ENCODE measurements at places on chromosomes 7 and 10.

- no peak for DNase-seq
These were observed 323.1 kb downstream of the TFEC start for GRCh38 chr7:115707258-115708012.

- DNase-seq, result no peak
These were observed 16.0 kb upstream of the DLX6 start for GRCh38 chr7:96989241-96989858.

DNA sequence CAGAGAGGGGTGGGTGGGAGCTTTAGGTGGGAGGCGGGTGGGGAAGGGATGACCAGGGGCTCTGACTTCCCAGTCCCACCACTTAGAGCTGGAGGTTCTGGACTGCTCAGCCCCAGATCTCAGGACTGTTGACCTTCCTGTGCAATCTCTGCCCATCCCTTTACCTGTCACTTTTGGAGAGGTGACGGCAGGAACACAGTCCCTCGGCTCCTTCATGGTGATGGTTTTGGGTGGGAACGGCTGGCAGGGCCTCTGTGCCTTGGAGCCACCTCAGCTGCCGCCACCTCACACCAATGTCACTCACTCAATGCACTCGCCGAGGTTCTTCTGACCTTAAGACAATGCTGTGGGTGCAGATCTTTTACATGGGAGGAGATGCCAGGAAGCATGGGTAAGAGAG lies 49.0 kb downstream of the TMEM270 start:
- DNase-seq, result no peak

DNA sequence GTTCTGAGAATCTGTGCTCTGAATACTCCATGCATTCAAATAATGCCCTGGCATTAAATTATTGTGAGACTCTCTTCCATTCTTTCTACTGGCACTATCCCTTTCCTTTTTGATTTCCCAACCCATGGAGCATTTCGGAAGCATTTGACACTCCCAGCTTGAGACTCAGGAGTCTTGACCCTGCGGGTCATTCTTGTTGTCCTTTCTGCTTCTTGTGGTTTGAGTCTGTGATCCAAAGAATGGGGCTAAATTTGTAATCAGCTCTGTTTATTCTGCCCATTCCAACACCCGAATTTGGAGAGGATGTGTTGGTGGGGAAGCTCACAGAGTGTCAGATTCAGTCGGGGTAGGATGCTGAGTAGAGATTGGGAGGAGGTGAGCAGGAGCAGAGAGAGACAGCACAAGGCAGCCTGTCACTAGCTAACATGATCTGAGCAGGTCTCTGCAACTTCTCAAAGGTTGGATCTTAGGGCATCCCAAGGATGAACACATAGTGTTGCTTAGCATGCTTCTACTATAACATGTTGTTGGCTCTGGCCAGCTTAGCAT lies 80.4 kb upstream of the BMPER start:
- DNase-seq, result no peak

GRCh38 chr7:72152161-72153131 lies 259.7 kb downstream of the CALN1 start:
- no peak for DNase-seq

DNA sequence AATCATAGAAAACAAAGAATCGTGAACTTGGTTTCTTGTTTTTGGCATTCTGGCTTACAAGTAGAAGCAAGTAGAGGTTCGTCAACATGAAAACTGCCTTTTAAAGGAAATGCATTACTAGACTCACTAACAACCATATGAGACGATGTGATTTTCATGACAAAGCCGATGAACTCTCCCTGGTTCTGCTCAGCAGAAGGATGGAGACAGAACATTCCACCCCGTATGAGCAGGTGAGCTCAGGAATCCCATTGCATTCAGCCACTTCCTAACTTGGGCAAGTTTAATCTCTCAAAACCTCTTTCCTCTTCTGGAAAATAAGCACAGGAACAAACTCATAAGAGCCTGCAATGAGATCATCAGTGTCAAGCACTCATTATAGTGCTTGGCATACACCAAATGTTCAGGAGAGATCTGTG lies 57.4 kb upstream of the SVIL start:
- DNase-seq, result no peak

DNA sequence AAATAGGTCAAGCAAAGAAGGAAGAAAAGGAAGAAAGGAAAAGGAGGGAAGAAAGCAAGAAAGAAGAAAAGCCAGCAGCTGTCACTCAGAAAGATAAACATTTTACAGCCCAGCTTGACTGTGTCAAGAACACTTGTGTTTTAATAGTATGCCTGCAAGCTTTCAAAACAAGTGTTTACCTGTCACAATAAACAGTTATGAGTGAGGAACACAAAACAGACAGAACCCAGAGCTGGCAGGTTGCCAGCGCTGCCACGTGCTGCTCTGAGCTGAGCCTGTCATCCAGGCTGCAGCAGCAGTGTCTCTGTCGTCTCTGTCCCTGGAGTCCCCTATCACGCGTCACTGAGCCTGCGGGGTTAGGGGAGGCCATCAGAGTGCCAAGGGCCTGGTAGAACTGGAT lies 827.6 kb upstream of the AUTS2 start:
- DNase-seq, result no peak

DNA sequence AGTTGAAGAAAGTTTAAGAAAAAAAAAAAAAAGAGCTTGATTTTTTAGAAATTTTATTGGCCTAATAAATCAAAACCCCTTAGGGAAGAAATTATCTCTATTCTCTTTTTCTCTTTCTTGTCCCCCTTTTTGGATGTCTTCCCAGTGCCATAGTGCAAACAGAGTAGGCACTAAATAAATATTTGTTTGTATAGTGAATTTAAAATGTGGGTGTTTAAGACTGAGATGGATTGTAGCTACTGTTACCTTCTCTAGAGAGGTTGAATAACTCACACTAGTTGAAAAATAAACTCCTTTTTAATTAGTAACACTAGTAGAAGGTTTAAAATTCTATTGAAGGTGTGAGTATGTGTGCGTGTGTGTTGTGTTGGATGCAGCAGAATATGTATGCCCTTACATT lies 783.8 kb downstream of the NXPH1 start:
- no peak for DNase-seq

- no peak for DNase-seq
These were observed 266.0 kb downstream of the AUTS2 start for GRCh38 chr7:69864274-69864673.

DNA sequence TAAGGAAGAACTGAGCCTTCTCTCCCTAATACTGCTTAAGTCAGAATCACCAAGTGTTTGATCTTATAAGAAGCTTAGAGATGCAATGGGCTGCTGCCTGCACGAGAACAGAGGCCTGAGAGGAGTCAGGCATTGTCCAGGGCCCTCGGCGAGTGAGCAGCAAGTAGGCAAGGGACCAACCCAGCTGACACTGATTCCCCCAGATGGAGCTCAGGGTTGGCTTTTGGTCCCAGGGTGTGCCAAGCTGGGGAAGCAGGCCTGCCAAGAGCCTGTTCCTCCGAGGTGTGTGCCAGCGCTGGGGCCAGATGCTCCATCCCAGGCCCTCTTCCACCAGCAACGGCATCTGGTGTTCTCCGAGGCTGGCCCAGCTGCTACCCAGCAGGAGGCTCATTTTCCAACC lies 222.0 kb upstream of the ZMIZ1 start:
- no peak for DNase-seq

DNA sequence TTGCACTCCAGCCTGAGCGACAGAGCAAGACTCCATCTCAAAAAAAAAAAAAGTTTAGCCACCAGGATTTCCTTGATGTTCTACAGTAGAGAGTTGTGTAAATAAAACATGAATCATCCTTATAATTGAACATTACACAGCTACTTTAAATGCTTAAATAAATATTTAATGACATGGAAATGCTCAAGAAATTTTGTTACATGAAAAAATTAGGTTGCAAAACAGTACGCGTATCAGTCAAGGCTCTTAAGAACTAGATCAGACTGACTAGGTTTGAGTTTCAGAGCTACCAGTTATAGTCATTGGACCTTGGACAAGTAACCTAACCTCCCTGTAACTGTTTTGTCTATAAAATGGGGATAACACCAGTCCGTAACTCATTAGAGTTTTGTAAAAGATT lies 38.7 kb upstream of the GSAP start:
- no peak for DNase-seq

DNA sequence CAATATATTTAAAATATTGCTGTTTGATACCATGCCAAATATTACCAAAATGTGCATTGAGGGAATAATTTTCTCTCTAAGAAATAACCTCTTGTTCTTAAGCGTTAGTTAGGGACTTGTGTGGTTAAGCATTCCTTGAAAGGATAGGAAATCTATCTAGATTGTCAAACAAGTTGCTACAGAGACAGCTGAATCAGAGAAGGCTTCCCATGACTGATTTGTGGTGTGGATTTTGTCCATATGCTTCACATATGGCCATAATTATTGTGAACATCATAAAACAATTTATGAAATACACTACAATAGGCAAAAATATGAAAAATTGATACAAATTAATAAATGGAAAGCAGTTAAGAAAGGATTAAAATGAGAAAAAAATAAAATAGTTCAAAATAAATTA lies 96.3 kb downstream of the GNAT3 start:
- no peak for DNase-seq

- peak; percentile 46 for DNase-seq
These were observed 69.3 kb downstream of the AP3M1 start for GRCh38 chr10:74081192-74081803.

DNA sequence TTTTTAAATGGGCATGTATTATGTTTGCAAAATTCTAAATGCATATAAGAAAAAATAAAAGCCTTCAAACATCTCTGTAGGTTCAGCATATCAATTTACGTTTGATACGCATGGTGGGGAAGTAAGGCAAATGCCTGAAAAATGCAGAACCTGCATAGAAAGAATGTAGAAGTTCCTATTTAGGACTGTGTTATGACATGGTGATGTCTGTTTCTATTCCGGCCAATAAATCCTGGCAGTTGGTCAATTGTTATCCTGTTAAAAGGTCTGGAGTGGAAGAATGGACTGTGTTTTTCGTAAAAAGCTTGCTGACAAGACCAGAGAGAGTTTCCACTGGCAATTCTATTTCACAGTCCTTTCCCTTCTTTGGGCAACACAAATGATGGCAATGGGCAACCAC lies 49.6 kb upstream of the CAV2 start:
- no peak for DNase-seq

DNA sequence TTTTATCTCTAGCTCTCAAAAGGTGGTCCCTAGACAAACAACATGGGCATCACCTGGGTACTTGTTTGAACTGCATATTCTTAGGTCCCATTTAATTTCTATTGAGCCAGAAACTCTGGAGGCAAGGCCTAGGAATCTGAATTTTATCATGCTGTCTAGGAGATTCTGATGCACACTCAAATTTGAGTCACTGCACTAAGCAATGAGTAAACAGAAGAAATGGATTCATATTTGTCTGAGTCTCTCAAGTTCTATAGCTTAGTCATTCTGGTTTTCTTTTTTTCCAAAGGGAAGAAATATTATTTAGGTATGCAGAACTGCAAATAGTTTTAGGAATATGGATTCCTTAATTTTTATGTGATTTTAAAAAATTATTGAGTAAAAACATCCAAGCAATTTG lies 185.5 kb downstream of the SEMA3A start:
- no peak for DNase-seq

DNA sequence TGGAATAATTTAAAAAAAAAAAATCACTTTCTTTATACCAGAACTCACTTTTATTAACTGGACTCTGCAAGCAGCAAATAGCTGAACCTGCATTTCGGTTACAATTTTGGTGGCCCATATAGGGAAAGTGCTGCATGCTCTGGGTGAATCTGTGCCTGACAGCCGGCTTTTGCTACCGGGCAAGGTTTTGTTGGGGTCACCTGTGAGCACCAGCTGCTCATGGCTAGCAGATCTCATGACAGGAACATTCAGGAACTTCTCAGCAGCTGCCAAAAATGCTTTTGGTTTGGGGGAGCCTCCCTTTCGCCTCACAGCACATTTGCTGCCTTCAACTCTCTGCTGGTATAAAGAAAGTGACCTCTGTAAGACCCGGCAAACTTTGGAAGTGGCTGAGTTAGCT lies 13.2 kb upstream of the CREB3L2 start:
- no peak for DNase-seq

DNA sequence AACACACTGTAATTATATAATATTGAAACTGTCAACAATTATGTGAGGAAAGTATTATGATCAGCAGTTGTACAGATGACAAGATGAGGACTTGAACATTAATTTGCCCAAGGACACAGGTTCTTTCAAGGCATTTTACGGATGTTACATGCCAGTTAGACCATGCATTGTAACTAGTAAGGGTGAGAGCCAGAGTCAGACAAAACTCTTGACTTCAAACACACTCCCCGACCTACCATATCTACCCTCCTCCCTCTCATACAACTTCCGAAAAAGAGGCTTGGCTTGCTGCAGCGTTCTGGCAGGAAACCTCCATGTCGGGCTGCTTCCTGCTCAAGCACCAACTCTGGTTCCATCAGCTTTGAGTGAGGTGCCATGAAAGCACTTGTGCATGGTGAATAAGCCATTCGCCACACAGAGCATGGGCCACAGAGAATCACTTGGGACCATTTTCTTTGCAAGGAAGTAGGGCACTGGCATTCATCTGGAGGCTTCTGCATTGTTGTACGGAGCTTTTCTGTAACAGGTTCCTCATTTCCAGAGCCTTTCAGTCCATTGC lies 53.2 kb downstream of the FOXI2 start:
- DNase-seq, result no peak

GRCh38 chr7:159139639-159140038 lies 5.0 kb downstream of the VIPR2 start:
- DNase-seq, result no peak

Measured in inflammatory macrophage (primary cell).